ENCODE measurements at places on chromosomes 2 and 18.
A peak's percentile ranks its signal among the peaks of the same experiment; 100 is the strongest.

DNA sequence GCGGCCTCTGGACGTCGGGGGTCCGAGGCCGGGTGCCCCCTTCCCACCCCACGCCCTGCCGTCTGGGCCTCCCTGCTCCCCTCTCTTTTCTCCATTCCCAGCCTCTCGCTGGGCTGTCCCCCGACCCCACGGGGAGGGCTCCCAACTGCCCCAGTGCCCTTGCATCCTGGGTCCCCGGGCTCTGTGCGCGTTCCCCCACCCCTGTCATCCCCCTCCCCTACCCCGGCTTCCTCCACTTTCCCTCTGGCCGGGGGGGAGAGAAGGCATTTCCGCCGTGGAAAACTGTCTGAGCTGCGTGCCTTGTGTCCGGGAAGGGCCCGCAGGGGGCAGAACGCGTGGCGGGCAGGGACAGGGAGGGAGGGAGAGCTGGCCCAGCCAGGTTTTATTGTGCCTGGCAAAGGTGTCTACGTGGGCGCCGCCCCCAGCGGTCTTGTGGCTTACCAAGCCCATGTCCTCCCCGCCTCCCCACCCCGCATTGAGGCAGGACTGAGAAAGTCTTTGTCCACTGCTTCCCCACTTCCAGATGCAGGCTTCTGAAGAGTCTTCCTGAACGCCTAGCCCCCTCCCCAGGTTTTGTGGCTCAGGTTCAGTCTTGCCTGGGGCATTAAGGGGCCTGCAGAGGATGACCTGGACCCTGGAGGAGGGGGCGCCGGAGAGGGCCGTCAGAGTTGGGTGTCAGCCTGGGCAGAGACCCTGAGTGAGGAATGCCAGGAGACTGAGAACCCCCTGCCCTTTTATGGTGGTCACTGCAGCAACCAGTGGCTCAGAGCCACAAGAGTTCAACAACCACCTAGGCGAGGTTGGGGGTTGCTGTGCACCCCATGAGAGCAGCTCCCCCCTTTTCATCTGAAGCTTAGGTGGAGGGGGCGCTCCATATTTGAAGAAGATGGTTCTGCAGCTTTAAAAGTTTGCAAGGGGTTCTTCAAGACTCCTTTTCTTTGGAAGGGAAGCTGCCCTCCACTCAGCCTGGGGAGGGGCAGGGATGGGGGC is 1.3 kb downstream of the ITM2C start:
- DNase-seq, result peak; percentile 26

GRCh38 chr18:33135951-33136660 is 304.4 kb downstream of the CCDC178 start:
- no peak for DNase-seq

GRCh38 chr2:141728142-141728541 is 402.7 kb downstream of the LRP1B start:
- DNase-seq, result no peak

- DNase-seq, result peak; percentile 11
Measured at GRCh38 chr2:238290091-238290509, 1.7 kb upstream of the PER2 start.

DNA sequence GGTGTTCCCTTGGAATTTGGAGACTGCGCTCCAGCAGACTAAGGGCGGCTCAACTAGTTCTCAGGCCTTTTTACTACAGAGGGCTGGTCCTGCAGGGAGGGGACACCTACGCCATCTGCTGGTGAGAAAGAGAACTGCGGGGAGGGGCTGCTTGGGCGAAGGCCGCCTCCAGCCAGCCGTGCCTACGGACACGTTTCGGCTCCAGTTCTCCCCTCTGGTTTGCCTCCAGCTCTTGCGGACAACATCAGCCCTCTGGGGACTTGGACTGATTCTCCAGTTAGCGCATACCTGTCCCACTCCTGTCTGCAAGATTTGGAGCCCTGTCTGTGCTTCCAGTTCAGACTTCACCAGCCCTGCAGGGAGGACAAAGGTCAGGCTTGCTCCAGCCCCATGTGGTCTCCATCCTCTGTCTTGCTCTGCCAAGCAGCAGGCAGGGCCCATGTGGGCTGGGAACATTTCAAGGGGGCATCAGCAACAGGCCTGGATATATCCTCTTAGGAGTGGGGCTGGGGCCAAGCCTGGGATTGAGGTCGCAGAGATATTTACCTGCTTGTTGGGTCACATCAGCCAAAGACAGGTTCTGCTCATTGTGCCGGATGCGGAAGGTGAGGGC is 10.3 kb downstream of the PTPRN start:
- DNase-seq, result peak; percentile 72

DNA sequence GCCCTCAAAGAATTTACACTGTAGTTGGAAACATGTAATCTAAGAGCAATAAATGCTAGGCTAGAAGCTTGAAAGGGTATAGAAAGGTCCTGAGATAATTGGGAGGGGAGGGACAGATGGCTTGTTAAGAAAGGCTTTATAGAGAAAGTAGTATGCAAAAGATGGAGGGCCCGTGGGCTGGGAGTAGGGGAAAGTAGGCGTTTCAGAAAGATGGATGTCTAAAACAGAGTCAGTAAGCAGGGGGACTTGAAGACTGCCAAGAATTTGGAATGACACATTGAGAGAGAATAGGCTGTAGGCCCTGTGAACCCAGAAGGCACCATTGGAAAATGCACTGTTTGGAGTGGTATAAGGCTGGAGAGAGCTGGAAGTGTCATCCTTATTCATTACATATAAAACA is 822 bp downstream of the PSMG2 start:
- no peak for DNase-seq

GRCh38 chr2:20519309-20519708 is 72.4 kb downstream of the RHOB start:
- no peak for DNase-seq

DNA sequence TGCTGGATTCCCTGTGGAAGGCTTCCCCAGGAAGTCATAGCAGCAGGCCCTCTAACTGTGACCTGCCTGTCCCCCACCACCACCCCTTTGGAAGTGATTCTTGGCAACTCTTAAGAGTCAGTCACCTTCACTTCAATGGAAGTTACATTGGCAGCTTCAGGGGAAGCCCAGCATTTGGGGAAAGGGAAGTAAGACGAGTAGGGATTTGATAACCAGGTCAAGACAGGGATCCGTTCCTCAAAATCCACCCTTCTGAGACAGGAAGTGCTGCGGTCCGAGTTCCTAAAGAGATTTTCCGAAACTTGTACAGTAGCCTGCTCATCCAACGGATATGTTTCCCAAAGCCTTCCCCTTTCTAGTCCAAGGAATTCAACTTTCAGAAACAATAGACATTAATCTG is 54.2 kb downstream of the MRPL35 start:
- no peak for DNase-seq

- DNase-seq, result no peak
Measured at GRCh38 chr2:40169856-40170255, 282.0 kb downstream of the SLC8A1 start.

- DNase-seq, result no peak
Measured at GRCh38 chr18:65439188-65439587, 311.6 kb upstream of the CDH7 start.

DNA sequence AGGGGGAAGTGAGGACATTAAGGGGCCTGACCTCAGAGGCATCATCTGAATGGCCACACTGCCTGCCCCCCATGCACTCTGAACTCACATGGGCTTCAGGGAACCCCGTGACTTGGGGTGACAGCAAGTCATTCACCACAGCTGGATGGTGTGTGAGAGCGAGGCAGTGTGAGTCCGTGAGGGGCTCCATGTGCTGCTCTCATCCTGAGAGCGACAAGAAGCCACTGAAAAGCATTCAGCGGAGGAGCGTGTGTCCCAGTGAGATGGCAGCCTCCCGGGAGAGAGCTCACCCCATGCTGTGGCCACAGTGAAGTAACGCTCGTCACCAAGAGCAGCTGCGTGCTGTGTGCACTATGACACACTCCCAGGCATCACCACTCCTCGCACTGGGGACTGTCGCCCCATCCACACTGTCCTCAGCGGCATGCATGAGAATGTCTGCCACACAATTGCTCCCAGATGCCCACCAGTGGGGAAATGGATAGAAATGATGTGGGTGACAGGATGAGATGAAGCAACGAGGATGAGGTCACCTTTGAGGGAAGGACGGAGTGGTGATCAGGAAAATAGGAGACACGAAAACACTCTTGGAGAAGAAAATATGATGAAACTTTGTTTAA is 213.0 kb upstream of the RAB6C start:
- DNase-seq, result no peak

DNA sequence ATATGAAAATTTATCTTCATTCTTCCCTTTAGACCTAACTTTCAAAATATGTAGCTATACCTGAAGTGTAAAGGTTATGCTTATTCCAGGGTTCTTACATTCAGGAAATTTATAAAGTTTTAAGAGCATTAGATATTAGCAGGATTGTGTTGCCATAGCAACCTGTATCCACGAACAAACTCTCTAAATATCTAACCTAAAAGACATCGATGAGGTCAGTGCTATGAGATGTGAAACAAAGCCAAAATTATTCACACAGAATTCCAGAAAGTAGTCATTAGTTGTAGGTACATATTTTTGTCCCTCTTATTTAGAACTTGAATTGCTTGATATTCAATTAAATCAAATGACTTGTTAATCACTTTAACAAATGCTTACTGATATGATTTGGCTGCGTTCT is 705.3 kb downstream of the SOCS6 start:
- DNase-seq, result no peak

All from effector memory CD4-positive, alpha-beta T cell (primary cell).